ENCODE measurements at places on chromosomes 12 and 14.

DNA sequence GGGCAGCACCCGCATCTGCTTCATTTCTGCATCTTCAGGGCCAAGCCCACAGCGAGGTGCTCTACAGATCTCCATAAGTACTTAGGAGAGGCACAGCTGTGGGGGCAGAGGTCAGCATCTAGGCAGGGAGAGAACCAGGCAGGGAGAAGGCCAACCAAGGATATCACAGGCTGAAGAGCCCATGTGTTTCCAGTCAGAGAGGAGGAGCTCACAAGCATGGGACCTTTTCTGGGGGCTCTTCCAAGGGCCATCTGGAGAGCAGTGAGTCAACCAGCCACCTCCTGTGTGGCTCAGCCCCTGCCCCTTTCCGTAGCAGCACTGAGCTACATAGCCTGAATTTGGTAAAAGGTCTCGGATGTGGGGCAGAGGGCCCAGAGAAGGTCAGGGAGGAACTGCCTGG lies 78.5 kb downstream of the ARL6IP4 start:
- no peak for DNase-seq

DNA sequence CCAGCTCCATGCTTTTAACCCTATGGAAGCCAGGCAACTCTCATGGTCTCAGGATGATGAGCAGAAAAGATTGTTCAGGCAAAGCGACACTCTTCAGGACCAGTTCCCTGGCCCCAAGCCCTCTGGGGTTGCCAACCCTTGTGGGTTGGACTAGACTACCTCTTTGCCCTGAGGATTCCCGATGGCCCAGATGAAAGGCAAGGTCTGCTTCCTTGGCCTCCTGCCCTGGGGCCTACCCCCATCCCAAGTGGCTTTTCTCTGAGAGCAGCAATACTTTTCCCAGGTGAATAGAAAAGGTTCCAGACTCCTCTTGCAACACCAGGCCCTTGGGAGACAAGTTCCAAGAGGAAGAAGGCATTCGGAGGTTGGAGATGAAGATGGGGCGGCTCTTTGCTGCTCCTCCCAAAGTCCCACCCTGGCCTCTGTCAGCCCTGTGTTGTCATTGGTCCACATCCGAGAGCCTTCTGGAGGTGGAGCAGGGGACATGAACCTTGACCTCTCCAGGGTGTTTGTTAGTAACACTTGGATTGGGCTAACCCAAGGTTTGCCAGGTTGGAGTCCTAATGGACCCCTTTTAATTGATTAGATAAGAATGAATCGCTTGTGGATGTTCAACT lies 131.1 kb downstream of the GCH1 start:
- no peak for DNase-seq

GRCh38 chr12:25301798-25302197 lies 51.1 kb upstream of the KRAS start:
- DNase-seq = no peak

DNA sequence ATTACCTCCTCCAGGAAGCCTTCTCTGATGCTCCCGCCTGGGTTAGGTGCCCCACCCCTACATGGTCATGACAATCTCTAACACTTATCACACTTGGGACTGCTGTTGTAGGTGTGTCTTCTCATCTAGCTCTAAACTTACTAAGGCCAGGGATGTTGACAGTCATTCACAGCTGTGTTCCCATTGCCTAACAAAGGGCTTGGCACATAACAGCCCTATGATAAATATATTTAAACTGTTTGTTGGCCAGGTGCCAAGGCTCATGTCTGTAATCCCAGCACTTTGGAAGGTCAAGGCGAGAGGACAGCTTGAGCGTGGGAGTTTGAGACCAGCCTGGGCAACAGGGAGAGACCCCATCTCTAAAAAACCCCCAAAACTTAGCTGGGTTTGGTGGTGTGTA lies 98.8 kb upstream of the RGS6 start:
- DNase-seq = no peak

- no peak for DNase-seq
Measured at GRCh38 chr12:115411121-115411520, 727.1 kb upstream of the TBX3 start.

DNA sequence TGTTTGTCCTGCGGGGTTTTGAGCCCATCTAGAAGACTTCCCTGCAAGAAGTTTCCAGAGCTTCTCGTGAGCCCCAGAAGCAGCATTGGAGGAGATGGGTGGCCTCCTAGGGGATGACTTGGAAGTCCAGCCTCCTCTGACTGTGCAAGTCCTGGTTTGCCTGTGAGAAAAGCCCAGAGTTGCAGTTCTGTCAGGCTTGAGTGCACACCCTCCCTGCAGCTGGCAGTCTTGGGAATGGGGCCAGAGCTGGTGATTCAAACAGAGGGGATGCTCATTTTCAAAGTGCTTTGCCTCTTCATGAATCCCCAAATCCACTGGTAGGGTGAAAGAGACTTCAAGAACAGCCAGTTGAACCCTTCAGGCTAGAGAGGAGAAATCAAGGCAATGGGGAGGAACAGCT lies 3.9 kb upstream of the PPP1R1A start:
- no peak for DNase-seq

DNA sequence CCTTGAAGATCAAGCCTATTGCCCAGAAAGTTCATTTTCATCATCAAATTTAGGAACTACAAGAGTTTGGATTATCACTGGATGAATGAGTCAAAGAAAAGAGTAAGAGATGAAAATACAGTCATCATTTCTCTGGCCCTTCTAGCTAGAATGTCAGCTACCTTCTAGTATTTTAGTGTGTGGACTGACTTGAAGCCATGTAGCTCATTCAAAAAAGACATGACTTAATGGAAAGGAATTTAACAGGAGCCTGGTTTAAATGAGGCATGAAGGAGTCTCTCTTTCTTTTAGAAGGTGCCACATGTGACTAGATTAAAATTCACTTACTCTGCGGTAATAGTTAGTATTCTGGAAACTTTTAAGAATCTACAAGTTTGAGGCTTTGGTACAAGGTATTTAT lies 7.1 kb downstream of the PTHLH start:
- DNase-seq = no peak

- no peak for DNase-seq
Measured at GRCh38 chr12:85828576-85828975, 7.6 kb downstream of the RASSF9 start.

DNA sequence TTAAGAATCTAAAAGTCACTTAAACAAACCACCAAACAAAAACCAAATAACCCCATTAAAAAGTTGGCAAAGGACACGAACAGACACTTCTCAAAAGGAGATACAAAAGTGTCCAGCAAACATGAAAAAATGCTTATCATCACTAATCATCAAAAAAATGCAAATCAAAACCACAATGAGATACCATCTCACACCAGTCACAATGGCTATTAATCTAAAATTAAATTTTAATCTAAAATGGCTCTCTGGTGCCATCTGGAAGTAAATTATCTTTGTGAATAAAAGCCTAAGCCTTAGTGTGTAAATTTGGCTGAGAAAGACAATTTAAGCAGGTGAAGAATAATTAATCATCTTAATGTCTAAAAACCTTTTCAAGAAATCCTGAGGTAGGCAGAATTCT lies 204.5 kb upstream of the PPFIA2 start:
- no peak for DNase-seq

GRCh38 chr12:43675048-43675904 lies 83.3 kb downstream of the PUS7L start:
- no peak for DNase-seq

DNA sequence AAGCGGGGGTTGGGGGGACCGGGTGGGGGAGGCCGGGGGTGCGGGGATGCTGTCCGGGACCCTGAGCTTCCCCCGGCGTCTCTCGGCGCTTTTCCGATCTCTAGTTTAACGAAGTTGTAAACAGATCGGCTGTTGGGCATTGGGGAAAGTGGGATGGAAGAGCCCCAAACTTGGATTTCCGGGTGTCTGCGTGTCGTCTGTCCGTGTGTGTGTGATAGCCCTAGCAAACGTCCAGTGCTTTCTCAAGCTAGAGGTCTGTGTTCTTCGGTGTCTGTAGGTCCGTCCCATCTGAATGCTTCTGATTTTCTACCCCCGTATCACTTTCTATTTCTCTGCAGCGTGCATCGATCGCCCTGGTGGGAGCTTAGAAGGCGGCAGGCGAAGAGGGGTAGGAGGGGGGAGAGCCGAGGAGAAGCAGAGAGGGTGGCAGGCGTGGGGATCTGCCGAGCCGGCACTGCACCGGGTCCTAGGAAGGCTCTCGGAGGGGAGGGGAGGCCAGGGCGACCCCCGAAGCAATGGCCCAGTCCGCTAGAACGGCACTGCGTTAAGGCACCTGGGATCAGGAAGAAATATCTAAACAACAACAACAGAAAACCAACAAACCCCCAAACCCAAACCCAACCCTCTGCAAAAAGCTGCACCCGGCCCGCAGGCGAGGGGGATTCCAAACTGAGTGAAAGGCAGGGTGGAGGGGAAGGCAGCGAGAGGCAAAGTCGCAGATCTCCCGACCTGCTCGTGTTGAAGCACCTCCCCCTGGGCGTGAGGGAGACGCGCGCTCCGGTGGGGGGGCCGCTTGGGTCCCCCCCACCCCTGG lies 1.0 kb downstream of the KCNA1 start:
- no peak for DNase-seq

DNA sequence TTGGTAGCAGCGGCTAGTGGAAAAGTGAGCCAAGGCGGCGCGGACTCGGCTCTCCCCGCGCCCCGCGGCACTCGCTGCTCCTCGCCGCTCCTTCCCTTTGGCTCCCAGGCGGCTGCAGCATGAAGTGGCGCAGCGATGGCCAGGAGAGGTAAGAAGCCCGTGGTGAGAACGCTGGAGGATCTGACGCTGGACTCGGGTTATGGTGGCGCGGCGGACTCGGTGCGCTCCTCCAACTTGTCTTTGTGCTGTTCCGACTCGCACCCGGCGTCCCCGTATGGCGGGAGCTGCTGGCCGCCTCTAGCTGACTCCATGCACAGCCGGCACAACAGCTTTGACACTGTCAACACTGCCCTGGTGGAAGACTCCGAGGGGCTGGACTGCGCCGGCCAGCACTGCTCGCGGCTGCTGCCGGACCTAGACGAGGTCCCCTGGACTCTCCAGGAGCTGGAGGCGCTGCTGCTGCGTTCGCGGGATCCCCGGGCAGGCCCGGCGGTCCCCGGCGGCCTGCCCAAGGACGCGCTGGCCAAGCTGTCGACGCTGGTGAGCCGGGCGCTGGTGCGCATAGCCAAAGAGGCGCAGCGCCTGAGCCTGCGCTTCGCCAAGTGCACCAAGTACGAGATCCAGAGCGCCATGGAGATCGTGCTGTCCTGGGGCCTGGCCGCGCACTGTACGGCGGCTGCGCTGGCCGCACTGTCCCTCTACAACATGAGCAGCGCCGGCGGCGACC lies 225.6 kb upstream of the CRY1 start:
- DNase-seq = peak; percentile 44

GRCh38 chr12:93274937-93275336 lies 102.8 kb upstream of the NUDT4 start:
- DNase-seq = no peak

DNA sequence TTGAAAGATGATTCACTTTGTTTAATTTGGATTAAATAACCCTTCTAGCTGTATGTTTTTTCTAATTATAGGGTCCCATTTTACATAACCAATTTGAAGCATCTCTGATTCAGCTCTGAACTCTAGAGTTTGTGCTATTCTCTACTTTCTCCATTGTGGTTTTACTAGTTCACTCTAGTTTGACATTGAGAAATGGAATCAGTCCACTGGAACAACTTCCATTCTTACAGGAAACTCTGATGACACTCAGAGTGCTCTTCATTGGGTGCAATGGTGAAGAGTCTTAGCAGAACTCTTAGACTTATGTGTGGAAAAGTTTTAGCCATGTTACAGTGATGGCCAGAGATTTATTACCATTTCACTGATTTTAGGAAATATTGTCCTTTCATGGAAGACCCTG lies 140.7 kb downstream of the DYRK2 start:
- DNase-seq = no peak

Measured in KBM-7 (cell line).